CD4-positive, alpha-beta T cell treated with Interleukin-15 for 4 hours (primary cell): ENCODE measurements at places on chromosomes 4 and X.

GRCh38 chrX:489820-490219 is 103.1 kb upstream of the PPP2R3B start:
- DNase-seq, result no peak

DNA sequence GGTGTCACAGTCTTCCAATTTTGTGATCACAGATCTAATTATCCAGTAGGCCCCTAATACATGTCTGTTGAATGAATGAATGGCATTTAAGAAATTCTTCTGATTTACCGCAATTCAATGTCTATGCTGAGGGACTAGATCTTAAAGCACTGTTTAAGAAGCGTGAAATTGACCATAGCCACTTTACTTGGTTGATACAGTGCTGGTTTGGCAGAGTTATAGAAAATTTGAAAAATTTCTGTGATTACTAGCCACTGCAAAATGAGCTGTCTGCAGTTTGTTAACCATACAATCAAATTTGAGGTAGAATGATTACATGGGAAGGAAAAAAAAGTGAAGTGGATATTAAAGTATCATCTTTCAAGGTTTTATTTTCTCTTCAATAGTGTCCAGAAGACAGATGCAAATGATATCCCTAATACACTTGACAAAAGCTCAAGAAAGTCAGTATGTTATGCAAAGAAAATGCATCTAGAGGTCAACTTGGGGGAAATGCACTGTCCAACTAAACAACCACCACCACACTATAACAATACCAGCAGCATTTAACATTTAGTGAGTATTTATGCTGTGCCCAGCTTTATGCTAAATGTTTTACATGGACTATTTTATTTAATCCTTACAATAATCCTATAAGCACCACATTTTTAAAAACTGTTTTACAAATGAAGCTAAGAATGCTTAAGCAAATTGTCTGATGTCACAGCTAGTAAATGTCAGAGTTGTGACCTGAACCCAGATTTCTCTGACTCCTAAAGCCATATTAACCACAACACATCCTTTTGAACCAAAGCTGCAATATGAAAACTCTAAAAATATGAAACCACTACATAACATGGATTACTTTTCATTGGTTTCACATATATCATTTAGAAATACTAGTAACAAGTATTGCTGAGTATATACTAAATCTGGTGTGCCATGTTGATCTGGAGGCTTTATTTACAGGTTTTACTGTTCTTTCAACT is 217.9 kb upstream of the MAB21L2 start:
- DNase-seq, result no peak

DNA sequence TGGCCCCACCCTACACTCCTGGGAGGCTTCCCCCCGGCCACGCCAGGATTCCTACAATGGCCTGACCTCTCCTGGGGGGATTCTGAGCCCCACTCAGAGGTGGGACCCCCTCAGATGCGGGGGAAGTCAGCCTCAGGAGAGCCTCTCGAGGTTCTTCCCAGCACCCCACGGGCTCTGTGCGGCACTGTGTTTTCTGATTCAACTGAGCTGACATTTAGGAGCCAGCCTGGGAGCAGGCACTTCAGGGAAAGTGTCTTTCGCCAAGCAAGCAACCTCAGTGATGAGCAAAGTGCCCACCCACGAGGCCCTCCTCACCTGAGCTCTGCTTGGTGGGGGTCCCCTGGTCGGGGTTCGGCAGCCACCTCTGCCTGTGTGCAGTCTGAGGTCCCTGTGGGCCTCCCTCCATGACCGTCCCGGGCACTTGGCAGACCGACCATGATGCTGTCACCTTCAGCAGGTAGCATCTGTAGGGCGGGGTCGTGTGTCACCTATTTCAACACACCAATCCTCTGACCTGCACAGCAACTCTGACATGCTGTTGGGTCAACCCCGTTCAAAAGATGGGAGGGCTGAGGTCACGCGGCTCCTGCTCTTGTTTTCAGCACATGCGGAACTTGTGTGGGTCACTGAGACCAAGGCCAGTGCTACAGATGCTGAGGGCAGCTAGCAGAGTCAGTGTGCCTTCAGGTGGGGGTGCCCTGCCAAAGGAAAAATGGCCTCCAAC is 46.2 kb downstream of the ADRA2C start:
- no peak for DNase-seq

- no peak for DNase-seq
Observed at GRCh38 chr4:6788123-6788522, 5.6 kb downstream of the KIAA0232 start.

DNA sequence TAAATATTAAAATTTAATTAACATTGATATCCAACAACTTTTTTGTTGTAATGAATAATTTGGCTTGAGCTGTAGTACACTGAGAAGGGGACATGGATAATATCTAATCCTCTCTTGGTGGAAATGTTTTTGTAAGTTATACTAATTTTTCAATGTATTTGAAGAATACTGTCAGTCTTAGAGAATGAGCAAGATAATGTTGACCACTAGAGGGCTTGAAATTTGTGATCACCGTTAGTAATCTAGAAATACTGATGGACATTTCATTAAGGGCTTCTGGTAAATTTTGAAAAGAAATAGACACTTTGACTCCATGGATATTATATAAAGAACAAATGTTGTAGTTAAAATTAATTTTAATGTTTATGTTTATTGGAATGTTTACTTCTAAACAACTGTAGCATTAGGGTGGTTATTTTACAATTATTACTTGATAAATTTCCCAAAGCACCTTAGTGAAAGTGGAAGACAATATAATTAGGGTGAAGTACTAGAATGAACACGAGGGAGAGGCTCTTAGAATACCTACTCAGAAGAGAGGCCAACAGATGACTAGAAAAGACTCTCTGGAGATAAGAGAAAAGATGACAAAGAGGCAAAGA is 20.0 kb upstream of the CAMK2D start:
- DNase-seq, result peak; percentile 46

DNA sequence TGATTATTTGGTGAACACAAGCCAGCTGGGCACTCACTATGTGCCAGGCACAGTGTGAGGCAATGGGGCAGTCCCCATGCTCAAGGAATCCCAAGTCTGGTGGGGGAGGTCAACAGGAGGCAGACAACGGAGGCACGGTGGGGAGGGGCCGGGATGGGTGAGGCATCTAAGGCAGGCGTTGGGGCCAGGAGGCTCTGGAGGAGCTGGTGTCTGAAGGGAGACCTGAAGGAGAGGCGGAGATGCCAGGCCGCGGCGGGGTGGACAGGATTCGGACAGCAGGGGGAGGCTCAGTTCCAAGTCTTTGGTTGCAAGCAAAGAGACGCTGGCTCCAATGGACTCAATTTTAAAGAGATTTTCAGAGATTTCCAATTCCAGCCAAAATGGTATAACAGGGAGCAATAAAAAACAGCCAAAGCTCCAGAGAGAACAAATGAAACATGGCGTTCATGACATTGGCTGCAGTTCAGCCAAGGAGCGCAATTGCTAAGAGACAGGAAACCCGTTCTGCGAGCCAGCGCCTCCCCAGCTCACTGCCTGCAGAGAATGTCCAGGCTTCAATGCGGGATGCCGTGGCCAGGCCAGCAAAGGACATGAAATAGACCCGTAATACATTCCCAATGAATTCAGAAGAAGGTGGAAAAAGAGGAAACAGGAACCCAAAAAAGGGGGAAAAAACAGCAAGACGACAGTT is 105.2 kb upstream of the LRPAP1 start:
- DNase-seq, result no peak

DNA sequence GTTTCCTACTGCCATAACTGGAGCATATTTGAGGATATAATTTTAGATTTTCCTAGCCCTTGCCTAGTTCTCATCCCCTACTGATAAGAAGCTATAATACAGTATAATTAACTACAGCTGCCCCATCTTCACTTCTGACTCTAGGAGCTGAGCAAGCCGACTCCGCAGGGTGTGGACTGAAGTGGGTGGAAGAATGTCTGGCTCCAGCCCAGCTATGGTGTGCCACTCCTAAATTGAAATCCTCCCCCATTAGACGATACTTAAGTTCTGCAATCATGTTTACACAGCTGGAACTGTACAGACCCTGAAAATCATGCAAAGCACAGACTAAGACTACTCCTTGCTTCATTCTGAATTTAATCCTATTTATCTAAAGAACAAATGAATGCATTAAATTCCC is 93.1 kb downstream of the PCDH19 start:
- no peak for DNase-seq

DNA sequence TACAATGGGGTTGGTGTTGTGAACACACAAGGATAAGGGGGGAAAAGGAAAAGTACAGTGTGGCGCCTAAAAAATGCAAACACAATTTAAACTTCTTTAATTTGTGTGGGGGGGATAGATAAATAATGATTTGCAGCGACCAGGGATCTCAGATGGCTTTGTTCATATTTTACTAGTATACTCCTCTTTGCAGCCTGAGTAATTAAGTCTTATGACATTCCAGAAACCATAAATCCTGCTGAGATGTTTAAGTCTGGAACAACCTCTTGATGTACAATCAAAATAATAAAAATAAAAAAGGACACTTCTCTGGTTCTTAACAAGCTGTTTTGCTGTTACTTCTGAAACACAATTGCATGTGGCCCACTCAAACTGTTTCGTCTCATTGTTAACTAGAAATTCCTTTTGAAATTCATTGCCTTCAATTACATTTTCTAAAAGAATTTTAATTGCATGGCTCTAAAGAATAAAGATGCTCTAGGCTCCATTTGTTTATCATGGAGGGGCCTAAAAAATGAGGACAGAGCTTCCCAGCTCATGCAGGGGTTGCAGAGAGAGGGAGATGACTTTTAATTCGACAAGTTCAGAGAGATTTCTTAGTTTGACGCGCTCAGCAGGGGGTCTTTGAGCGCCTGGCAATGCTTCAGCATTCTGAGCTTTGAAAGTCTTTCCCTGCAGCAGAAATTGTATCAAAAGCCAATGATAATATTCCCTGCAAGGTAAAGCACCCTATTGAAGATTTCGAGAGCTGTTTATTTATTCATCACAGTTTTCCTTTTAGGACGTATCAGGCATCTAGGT is 892.4 kb upstream of the TENM3 start:
- DNase-seq, result no peak

DNA sequence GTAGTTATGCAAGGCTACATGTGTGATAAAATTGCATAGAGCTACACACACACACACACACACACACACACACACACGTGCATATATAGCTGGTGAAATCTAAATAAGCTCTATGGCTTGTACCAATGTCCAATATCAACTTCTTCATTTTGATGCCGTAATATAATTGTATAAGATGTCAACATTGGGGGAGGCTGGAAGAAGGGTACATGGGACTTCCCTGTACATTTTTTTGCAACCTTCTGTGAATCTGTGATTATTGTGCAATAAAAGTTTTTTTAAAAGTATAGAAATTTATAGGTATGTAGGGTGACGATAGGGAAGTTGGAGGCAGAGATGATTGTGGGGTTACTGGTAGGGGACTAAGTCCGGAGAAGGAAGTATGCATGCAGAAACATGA is 105.5 kb downstream of the HDAC8 start:
- DNase-seq, result no peak

- no peak for DNase-seq
Observed at GRCh38 chr4:112818594-112818965, 181.6 kb downstream of the LARP7 start.

GRCh38 chrX:53071604-53072417 is 10.4 kb upstream of the TSPYL2 start:
- peak; percentile 82 for DNase-seq

GRCh38 chrX:41720125-41720779 is 3.7 kb upstream of the GPR82 start:
- DNase-seq, result peak; percentile 52

DNA sequence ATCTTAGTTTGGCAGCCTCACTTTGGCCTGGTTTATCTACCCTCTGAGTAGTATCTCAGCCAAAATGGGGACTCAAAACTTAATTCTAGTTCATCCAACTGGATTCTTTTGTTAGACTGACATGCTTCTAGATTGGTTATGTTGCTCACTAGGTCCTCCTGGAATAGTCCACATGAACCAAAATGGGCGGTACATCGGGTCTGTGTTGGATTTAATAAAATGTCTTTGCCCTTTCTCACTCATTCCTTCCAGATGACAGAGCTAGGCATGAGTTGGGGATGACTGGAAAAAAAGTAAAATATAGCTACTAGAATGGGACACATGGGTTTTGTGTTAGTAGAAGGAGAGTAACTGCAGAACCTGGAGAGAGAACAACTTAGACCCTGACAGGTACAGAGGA is 247.9 kb downstream of the CCSER1 start:
- no peak for DNase-seq
